ENCODE measurements at places on chromosomes 5 and 9.

DNA sequence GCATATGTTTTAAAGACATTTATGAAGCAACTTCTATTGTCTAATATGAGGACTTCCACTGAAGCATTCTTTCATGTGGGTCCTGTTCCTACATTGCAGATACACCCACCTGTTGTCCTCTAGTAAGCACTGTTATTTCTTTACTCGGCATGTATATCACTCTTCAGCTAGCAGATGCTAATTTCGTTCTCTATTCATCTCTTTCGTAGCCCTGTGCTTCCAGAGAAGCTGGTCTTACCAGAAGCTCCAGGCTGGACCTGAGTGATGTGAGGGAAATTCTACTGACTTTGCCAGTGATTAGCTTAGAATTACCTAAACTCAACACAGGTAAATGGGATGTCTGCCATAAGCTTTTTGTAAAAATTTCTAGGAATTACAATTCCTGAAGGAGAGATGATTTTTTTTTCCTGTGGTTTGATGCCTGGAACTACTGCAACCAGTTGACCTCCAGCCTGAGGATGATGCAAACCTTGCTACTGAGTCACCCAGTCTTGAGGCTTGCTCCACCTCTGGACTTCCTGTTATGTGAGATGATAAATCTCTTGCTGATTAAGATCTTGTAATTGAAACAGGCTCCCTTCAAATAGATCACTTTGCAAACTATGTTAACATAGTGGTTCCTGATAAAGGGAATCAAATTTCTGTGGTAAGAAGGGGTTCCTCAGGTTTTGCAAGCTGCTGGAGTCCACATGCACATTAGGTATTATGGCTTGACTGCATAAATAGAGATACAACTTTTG is 52.2 kb upstream of the SPINK5 start:
- DNase-seq, result no peak

DNA sequence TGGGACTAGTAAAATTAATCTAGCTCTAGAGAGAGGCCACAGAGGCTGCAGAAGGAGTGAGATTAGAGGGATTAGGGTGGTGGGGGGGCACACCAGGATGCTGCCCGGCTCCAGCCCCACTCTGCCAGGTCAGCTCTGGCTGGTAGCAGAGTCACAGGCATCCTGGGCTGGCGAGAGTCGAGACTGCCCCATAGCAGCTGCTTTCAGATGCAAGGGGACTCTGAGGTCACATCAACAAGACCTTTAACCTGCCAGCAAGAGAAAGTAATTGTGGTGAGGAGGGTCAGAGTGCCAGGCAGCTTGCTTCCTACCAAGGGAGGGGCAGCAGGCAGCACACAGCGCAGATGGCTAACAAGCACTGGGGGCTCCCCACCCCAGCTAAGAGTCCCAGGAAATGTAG is 7.5 kb downstream of the EPB41L4B start:
- no peak for DNase-seq

- DNase-seq, result no peak
Measured at GRCh38 chr5:75342836-75343235, 5.8 kb downstream of the HMGCR start.

DNA sequence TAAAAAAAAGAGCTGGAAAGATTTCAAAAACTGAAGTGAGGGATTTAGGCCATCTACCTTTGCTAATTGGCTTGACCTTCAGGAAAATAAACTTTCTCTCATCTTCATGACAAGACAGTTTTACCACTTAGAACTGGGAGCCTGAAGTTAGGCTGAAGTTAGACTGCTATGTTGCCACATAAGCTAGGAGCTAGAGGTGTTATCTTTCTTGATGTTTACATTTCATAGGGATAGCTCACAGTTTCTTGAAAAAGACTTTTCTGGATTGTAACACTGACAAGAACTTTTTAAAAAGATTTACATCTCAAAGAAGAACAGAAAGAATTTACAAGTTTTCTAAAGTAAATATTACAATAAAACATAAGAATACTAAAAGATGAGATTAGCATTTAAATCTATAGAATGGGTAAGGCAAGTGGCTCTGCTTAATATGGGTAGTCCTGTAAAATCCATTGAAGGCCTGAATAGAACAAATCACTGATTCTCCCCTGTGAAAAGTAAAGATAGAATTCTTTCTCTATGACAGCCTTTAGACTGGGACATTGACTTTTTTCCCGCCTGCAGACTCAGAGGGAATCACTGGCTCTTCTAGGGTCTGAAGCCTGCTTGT is 1665.4 kb upstream of the CDH9 start:
- no peak for DNase-seq

DNA sequence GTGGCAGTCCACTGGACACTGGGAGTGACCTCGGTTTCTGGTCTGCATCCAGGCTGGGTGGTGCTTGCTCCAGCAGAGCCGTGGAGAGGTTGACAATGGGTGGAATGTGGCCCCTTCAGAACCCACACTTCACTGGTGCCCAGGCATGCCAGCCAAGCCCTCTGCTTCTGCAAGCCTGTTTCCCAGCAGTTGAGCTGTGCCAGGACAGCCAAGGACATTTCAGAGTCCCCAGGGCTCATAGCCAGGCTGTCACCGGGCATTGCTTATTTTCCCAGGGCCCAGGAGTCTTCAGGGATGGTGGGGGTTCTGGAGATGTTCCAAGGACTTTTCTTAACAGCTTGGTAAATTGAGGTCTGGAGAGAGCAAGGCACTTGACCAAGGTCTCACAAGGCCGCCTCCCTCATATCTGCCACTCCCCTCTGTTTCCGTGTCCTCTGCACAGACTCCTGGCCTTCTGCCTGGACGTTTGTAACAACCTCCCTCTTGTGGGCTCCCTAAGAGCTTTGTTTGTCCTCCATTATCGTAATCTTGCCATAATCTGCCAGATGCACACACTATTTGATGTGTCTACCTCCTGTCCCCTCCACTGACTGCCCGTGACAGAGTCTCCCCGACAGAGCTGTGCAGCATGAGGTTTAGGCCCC is 3.8 kb upstream of the NDST1 start:
- DNase-seq, result no peak

DNA sequence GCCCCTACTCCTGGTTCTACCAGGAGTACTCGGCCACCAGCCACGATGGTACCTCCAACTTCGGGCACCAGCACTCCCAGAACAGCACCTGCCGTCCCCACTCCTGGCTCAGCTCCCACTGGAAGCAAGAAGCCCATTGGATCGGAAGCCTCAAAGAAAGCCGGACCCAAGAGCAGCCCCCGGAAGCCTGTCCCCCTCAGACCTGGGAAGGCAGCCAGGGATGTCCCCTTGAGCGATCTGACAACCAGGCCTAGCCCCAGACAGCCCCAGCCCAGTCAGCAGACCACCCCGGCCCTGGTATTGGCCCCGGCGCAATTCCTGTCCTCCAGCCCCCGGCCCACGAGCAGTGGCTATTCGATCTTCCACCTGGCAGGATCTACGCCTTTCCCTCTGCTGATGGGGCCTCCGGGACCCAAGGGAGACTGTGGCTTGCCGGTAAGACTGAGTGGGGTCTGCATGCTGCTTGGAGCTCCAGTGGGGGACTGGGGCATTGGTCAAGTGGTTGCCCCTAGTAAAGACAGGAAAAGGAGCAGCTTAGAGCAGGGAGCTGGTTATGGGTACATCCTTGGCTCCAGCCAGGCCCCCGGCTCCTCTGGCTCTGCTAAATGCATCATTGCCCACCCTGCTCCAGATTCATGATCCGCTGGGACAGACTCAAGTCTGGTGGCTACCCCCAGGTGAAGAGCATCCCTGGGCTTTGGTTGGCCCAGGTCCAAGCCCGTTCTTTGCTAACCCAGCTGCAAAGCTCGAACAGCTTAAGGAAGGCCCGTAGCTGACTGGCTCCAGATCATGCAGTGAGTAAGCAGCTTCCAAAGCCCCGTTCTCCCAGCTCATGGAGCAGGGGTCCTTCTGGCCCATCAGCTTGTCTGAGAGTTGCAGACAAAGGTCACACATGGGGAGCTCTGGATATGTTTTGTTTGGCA is 14.0 kb downstream of the COL27A1 start:
- DNase-seq, result no peak

DNA sequence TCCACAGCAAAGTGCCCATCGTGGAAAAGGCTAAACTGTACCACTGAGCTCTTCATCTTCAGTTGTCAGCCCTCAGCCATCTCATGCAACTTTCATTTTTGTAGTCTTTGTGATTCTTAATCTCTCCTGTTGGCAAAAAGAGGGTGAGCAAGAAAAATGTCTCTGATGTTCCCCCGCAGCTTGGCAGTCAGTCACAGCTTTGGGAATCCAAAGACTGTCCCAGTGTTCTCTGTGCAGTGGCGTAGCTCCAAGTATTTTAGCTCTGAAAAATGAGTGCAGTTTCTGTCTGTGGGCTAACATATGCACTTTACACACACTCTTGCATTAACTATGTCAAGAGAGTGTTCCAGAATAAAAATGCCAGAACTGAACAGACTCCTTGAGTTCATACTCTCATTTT is 372.2 kb downstream of the TMEM232 start:
- no peak for DNase-seq

DNA sequence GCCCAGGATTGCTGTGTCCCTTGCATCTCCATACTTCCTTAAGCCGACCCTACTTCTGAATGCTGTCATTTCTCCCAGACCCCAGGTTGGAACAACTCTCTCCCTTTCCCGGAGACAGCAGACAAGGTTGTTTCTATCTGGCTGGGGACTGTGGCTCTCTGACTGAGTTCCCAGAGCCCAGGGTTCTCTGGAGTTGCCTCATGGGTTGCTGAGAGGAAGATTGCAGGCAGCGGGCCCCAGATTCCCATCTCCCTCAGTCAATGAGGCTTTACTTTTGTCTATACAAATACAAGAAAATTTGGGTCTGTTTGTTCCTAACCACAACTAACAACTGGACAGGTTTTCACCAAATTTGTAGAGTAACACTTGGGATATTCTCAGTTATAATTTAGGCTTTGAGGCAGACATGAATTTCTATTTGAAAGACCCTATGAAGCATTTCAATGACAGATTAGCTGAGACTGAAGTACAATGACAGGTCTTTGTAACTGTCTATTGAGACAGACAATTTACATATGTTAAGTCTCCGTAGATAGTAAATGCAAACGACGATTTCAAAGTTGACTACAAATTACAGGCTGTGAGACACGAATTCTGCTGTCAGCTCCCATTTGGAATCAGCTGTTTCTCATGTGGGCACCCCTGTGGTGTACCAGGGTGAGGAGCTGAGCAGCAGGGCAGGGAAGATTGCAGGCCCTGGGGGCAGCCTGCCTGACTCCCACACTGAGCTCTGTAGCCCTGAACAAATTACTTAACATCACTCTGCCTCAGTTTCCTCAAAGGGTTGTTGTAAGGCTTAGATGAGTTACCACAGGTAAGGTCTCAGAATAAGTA is 107.5 kb downstream of the ATP10B start:
- DNase-seq, result no peak

DNA sequence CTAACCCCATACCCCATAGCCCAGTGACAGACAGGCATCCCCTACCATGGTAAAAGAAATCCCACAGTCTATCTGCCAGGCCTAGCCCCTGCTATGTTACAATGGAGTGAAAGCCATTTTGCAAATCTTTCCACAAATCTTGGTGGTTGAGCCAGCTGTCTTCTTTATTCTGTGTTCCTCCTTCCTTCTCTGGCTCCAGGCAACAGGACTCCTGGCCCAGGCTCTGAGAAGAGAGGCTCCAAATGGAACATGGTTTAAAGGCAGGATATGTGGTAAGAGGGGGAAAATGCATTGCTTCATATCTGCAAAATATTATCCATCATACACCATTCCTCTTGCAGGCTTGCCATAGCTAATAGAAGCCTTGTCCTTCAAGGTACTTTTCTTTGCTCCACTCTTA is 25.2 kb downstream of the FGF1 start:
- no peak for DNase-seq

GRCh38 chr9:88421348-88421747 is 33.1 kb downstream of the SPIN1 start:
- DNase-seq, result no peak

DNA sequence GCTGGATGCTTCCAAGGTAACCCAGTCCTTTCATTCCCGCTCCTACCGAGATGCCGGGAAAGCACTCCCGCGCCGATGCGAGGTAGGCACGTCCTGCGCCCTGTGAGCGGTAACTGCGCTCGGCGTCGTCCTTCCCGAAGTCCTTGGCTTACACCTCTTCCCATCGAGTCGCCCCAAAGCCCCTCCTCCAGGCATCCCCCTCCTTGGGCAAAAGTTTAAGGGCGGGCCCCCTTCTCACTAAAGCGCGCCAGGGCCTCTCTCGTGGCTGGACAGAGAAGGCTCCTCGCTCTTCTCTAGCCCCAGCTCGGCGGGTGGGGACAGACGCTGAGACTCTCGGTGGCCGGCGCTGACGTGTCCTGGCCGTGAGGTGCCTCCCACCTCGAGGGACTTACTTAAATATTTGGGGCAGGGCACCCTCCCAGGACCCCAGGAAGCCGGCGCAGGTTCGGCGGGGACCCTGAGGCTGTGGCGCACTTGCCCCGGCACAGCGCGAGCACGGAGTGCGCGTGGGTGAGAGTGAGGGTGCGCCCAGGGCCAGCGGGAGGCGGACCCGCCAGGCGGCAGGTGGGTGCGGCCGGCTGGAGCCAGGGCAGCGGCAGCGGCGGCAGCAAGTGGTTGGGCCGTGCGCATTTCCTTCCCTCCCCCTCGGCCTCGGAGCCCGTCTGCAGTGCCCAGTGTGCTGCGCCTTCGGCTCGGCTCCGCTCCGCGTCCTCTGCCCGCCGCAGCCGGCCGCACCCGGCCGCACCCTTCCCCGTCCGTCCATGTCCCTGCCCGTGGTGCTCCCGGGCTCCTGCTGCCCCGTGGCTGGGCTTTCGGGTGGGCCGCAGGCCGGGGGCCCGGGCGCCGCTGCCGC is at the start of gene ENTREP1:
TSS of gene ENTREP1 (plus strand) at position 667 of the 853 bp plus-strand sequence. CDS start at position 762, 95 bp downstream.
- no peak for DNase-seq

- DNase-seq, result no peak
Measured at GRCh38 chr9:95012035-95012708, 285.7 kb downstream of the AOPEP start.

DNA sequence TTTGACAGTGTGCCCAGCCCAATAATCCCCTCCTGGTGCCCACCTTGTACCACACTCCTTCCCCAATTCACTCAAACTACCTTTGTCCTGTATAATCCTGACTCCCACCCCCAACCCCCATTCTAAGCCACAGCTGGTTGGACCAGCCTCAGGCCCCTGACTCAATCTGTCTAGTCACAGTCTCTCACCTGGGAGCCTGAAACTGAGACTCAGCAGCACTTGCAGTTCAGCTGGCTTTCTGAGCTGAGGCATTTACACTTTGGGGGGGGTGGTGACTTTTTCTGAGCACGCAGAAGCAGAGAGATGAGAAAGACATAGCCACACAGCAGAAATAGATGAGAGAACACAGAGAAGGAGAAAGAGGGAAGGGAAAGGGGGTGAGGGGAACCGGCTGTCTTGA is 247.3 kb downstream of the MAN2A1 start:
- no peak for DNase-seq

DNA sequence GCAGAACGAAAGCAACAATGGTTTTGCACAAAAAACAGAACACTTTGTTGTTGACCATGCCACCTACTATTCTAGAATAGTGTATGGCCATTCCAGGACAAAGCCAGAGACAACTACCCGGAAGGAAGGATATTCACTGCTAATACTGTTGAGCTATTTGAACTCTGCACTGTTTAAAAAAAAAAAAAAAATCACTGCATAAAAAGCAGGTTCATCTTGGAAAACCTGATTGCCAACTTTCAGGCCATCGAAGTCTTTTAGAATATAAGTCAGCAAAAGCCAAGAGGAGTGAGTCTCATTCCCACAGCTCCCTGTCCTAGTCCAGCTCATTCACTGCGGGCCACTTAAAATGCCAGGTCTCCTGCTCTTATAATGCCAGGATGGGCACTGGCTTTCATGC is 4.0 kb downstream of the ENC1 start:
- DNase-seq, result no peak

GRCh38 chr9:113533335-113534225 is 70.1 kb downstream of the RGS3 start:
- DNase-seq, result no peak

Measured in stimulated activated CD4-positive, alpha-beta T cell treated with anti-CD3 and anti-CD28 coated beads, TNF-alpha, amount 100 ng/mL, for 1 hour (primary cell).